ENCODE measurements at places on chromosomes 6 and 20.
A peak's percentile ranks its signal among the peaks of the same experiment; 100 is the strongest.

GRCh38 chr6:161396539-161396938 is 122.7 kb upstream of the AGPAT4 start:
- DNase-seq, result no peak

- DNase-seq, result no peak
Measured at GRCh38 chr6:154381548-154381947, 24.9 kb upstream of the IPCEF1 start.

DNA sequence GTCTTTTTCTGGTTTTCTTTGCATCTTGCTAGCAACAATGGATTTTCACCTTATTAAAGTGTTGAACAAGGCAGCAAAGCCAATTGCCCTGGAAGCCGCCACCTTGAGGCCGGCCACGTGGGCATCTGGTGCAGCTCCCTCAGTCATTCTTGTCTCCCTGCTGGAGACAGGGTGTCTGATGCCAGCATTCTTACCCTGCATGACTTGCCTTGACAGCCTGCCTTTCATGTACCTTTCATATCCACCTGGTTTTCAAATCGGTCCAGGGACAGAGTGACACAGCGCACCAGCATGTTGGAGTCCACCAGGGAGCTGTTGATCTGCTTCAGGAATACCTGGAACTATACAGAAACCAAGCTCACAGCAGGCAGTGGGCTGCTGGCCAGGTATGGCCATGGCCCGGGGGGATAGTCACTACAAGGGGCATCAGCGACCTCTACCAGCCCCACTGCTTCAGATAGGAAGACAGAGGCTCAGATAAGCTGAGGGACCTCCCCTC is 49.8 kb downstream of the MYH7B start:
- DNase-seq, result peak; percentile 27

- no peak for DNase-seq
Measured at GRCh38 chr6:25138934-25139415, 140.2 kb upstream of the CARMIL1 start.

DNA sequence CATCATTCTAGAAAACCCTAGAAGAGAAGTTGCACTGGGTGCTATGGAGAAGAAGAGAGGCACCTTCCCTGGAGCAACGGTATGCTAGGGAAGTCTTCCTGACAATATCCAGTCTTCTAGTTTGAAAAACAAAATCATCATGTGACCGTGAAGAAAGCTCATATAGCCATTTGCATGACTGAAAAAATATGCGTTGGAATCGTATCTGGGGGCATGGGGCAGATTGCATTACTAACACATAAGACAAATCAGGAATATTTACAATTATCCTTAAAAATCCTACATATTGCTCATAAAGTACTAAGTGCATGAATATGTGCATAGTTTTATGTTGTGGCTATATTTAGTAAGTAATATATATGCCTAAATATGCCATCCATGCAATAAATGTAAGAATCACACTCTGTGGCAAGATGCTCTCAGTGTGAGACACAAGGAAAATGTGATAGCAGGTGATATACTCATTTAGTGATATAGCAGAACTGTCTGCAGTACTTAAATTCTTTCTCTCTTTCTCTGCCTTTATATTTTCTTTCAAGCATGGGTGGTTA is 26.8 kb downstream of the HTR1E start:
- DNase-seq, result no peak

GRCh38 chr6:611928-612327 is 45.0 kb downstream of the HUS1B start:
- no peak for DNase-seq

DNA sequence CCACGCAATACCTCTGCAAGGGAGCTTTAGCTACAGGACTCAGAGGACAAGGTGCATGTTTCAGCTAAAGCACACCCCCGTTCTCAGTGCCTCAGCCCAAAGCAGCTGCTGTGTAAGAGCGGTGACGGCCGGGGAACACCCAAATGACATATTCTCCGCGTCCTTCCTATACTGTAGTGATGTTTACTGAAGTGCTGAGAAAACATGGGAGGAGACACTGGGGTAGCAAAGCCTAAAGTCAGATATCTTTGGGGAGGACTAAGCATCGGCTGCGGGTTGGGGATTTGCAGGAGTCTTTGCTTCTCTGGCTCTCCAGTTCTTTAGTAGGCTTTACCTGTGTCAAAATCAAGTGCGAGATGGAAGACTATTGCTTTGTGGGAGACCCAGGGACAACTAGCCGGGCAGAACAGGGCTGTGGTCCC is 1.7 kb downstream of the SLC22A23 start:
- DNase-seq, result no peak

GRCh38 chr6:16539086-16539931 is 222.0 kb downstream of the ATXN1 start:
- DNase-seq, result no peak

DNA sequence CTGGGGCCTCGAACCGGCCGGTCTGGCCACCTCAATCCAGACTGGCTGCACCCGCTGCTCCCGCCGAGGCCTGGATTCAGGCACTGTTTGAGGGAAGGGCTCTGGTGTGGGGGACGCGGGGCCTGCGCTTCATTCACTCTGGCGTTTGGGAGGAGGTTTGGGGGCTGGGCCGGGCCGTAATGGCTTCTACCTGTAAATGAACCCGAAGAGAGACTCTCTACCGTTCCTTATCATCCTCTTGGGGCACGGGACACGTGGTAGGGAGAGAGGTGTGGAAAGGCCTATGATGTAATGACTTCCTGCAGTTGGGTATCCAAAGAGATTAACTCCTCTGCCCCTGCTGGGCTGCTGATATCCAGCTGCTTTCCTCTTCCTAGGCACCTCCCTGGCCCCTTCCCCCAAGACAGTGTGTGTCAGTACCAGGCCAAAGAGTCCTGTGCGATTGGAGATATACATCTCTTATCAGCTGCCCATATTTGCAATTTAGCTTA is 1.8 kb downstream of the FOXO3 start:
- peak; percentile 69 for DNase-seq

DNA sequence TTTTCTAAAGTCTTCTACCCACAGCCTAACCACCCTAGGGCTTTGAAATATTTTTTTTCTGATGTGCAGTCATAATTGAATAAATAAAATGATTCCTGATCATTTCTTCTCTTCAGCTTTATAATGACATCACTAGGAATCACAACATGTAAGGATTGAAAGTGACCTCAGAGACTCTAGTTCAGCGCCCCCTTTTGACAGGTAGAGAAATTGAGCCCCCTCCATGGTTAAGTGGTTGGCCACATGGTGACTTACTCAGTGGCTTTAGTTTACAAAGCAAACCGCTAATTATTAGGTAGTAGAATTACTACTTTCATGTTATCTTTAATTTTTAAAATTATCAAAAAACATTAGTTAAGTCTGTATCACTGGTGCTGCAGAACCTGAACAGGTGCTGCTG is 13.3 kb upstream of the SLC2A12 start:
- DNase-seq, result no peak

GRCh38 chr6:163133017-163133416 is 281.5 kb upstream of the QKI start:
- DNase-seq, result no peak

DNA sequence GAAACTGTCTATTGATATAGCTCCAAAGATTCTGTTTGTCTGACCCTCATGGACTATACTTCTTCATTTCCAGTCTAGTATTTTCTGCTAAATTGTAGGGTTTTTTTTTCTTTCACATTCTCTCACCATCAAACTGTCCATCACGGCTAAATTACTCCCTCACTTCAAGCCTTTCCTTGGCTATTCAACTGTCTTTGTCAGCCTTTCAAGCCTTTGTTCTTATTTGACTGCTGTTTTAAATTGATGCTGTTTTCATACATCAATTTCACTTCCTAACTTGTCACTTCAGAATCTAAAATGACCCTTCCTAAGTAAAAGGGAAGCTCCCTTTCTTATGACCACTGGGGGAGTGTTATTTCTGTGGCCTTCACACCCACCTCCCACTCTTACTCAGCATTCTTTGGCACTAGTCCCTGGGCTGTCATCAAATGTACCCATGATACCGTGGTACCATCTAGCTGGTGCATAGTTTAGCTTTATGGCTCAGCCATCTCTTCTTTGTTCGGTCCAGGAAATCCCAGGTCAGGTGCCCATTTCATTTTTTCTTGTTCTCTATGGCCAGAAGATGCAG is 8.6 kb downstream of the GJA1 start:
- no peak for DNase-seq

- DNase-seq, result peak; percentile 62
Measured at GRCh38 chr6:7050872-7051779, 56.6 kb upstream of the RREB1 start.

- DNase-seq, result no peak
Measured at GRCh38 chr20:44324343-44324742, 12.5 kb upstream of the R3HDML start.

- DNase-seq, result no peak
Measured at GRCh38 chr6:162069995-162070394, 657.6 kb downstream of the PRKN start.

- DNase-seq, result no peak
Measured at GRCh38 chr6:44782892-44783291, 395.4 kb downstream of the CDC5L start.

- no peak for DNase-seq
Measured at GRCh38 chr6:161140554-161140875, 133.3 kb downstream of the AGPAT4 start.

- no peak for DNase-seq
Measured at GRCh38 chr6:95795927-95796326, 218.6 kb downstream of the MANEA start.

DNA sequence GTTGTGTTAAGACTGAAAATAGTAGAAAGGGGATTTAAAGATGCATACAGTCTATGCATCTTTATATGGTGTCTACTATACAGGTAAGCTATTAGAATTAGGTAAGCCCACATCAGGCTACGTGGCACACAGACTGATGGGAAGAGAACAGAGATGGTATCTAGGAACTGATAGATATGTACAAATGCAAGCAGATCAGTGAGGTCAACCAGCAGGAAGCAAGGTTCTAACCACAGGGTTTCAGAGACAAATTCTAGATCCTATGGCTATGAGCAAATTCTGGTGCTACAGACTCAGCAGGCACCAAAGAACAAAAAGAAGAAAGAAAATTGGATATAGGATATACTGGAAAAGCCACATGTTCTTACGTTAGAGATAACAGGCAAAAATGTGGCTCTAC is 110.6 kb downstream of the TRDN start:
- DNase-seq, result no peak

GRCh38 chr20:9439806-9440205 is 74.6 kb upstream of the LAMP5 start:
- no peak for DNase-seq

DNA sequence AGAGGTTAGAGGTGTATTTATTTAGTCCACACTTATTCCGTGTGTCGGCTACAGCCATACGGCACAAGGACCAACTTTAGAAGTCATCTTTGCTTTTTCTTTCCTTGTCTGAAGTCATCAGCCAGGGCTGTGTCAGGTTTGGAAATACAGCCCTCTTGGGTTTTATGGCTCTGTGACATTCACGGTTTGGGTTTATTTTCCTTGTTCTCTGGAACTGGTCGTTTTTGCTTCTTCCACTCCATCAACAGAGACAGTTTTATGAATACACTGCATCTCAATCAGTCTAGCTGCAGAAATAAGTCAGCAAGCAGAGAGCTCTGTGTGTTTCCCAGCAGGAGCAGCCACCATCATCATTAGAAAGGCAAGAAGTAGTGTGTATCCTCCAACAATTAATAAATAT is 132.5 kb downstream of the TBC1D7 start:
- no peak for DNase-seq

GRCh38 chr6:101705866-101706265 is 312.4 kb downstream of the GRIK2 start:
- DNase-seq, result no peak
